Fibroblast of skin of right biceps (primary cell): ENCODE measurements at places on chromosomes 5 and 9.

- peak; percentile 29 for DNase-seq
Measured at GRCh38 chr9:19232823-19233194, 2.3 kb downstream of the DENND4C start.

DNA sequence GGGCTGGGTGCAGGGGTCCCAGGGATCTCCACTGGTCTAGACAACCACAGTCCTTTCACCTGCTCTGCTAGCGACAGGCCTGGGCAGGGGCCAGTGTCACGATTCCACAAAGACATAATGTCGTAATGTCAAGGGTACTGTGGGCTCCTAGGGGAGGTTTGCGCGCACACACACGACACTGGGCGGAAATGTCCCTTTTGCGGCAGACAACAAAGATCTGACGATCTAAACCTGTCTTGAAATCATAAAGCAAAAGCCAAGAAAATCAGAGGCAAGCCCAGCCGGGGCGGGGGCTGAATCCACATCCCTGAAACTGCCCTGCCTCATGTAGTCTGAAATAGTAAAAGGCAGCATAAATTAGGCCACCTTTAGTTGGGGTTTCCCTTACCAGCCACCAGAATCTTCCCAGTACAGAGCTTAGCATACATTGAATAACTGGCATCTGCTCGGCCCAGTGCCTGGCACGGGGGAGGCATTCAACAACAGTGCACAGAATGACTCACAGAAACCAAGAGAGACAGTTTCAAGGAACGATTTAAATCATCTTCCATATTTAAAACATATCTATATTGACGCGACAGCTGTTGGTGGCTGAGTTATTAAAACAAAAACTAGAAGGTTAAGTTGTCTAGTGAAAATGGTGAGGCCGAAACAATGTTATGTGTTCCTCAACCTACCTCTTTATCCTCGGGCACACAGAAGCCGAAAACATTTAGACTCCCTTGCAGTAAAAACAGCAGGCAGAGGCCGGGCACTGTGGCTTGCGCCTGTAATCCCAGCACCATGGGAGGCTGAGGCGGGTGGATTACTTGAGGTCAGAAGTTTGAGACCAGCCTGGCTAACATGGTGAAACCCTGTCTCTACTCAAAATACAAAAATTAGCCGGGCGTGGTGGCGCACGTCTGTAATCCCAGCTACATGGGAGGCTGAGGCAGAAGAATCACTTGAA lies 151.0 kb downstream of the MYO10 start:
- no peak for DNase-seq

GRCh38 chr5:97501965-97502305 lies 318.9 kb upstream of the RIOK2 start:
- DNase-seq, result peak; percentile 29

DNA sequence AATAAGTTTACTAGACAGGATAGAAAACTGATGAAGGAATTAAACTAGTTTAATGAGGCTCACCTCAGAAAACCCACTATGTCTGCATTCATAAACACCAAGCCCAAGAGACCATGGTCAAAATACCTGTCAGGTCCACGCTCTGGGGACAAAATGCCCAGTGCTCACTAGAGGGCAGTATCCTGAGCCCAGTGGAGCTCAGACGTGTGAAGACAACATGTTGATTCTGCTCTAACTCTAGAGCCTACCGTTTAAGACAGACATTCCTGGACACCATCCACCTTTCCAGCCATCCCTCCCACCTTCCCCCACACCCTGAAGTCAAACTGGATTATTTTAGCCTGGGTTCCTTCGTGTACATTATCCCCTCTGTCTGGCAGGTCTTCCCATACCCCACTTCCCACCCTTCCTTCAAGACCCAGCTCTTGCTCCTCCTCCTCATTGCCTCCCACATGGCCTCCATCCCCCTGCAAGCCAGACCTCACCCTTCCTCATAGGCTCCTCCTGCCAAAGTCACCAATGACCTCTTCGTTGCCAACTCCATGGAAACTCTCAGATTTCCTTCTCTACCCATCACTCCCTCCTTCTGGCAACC lies 142.3 kb upstream of the FSTL4 start:
- DNase-seq, result peak; percentile 3

DNA sequence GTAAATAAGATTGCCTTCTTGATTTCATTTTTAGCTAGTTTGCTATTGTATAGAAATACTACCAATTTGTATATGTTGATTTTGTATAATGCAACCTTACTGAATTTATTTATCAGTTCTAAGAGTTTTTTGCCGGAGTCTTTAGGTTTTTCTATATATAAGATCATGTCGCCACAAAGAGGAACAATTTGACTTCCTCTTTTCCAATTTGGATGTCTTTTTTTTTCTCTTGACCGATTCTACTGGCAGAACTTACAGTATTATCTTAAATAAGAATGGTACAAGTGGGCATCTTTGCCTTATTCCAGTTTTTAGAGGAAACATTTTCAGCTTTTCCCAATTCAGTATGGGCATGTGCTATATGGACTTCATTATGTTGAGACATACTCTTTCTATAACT lies 624.7 kb upstream of the ACO1 start:
- no peak for DNase-seq

- peak; percentile 27 for DNase-seq
Measured at GRCh38 chr5:58012102-58012501, 447.8 kb downstream of the PLK2 start.

- DNase-seq, result peak; percentile 39
Measured at GRCh38 chr9:130869250-130869649, 27.4 kb downstream of the QRFP start.

DNA sequence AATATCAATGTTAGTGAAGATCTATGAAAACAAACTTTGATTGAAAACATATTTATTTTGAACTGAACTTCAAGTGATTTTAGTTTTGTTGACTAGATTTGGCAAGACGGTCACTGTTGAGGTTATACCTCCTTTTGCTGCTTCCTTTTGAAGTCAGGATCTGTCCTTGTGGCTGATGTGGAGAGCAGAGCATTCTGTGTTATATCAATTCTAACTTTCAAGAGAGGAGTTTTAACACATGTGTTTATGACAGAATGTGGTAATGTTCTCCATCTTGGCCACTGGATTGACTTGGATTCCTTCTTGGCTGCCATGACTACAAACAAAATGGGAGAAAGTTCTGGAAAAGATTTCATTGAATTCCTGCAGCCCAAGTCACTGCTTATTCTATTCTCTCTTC lies 104.0 kb upstream of the ACTBL2 start:
- DNase-seq, result no peak

DNA sequence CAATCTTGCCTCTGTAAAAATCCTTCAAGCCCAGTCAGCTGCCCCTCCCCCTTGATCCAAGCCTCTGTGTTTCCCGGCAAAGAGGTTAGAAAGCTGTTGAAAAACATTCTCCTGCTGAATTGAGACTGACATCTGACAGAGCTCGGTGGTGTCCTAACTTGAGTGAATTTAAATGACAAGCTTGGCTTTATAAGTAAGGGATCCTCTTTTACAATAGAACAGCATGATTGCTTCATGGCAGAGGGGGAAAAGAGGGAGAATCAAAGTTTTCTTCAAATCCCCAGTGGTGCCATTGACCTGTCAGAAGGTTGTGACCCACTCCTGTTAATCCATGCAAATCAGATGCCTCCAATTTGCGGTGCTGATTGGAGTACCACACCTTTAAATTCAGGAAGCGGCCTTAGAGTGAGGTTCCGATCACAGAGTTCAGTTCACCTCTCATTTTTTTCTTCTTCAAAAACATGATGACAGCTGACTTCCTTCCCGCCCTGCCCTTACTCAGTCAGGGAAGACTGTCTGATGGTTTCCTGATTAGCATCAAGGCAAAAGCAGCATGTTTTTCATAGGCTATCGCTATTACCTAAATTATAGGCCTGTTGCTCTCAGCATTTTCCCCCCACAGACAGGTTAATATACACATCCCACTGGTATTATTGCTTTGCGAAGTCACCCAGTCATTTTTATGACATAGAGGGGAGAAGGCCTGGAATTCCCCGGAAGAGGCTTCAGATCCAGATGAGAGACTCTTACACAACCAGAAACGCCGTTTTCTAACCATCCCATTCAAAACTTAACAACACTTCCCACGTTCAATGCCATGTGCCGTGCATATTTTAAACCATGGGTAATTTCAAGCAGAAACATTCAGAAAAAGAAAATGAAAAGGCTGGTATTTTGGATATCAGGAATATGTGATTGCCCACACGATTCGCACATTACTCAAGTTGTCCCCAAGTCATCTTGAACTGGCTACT lies 141.4 kb downstream of the EBF1 start:
- DNase-seq, result peak; percentile 37

DNA sequence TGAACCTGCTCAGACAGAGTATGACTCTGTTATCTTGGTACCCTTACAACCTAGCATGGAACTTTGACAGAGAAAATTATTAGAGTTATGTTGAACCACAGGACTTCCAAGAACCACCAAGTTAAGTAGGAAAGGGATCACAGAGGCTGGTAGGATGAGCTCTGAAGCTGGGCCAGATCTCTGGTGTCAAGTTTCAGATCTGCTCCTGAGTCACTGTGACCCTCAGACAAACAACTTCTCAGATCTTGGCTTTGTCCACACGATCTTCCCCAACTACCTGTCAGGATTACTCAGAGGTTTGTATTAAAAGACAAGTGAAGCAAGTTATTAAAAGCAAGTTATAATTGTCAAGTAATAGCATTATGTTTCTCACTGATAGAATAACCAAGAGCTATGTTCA lies 189.0 kb downstream of the SEC61B start:
- peak; percentile 54 for DNase-seq

GRCh38 chr9:114348906-114349482 lies 19.3 kb downstream of the ORM2 start:
- peak; percentile 99 for DNase-seq

GRCh38 chr5:9118852-9119251 lies 427.0 kb downstream of the SEMA5A start:
- no peak for DNase-seq

DNA sequence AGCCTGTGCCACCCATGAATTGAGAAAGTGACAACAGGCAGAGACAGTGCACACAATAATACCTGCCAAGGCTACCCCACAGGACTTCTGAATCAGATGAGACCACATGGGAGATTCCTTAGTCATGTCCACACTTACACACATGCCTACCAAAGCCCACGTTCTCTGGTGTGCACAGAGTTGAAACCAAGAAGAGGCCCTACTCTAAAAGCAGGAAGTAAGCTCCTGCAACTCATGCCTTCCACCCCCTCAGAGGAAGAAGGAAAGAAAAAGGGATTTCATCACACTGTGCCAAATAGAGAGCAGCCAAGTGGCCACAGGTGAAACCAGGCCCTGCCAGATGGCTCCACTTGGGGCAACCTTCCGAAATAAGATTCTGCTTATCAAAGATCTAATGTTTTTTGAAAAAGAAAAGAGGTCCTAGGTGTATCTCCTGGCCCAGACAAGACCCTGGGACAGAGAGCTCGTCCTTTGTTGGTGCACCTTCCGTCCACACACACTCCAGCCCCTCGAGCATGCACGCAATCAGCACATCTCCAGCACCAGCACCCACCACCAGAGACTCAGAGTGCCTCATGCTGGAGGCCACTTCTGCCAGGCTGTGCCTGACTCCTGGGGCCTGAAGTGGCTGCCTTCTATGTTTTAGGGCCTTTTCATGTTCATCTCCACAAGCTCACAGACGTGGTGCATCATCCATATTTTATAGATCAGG lies 114.6 kb upstream of the SPOCK1 start:
- peak; percentile 32 for DNase-seq

- no peak for DNase-seq
Measured at GRCh38 chr9:112130997-112131396, 44.1 kb downstream of the SUSD1 start.

DNA sequence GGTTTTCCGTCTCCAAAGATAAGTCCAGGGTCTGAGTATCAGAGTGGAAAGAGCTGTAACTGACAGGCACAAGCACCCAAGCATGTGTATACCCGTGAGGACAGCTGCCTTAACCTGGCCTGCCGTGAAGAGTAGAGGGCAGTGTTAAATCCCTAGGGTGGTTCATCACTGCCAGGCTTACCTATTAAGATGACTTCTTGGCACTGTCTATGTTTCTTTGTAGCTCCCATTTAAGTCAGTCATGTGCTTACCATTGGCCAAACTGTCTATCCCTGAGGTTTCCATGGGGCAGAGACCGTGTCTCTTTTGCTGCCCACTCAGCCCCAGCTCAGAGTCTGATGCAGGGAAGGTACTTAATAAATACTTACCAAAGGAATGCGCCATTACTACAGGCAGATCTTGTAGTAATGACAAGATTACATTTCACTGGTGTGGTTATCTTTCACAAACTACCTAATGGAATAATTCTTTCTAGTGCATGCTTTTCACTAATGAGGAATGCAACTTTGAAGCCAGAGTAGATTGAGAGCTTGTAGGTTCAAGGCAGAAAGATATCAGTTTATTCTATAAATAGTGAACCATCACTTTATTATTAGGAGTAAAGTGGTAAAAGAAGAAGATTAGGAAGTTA lies 64.2 kb downstream of the SNX24 start:
- no peak for DNase-seq

GRCh38 chr5:149420545-149421371 lies 41.7 kb upstream of the IL17B start:
- peak; percentile 40 for DNase-seq

DNA sequence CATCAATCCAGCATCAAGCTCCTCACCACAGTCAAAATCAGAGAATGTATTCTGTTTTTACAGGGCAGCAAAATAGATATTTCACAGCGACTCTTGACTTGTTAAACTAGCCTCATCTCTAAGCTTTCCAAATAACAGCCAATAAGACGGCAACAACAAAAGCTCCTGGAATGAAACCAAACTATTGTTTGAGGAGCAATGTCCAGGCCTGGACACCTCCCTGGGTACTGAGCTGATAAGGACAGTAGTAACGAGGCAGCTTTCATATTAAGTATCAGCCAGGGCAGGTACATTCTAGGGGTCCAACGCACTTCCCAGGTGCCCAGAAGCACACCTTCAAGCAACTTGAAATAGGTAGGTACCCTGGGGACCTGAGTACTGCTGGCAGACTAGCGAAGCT lies 260.3 kb downstream of the ENC1 start:
- no peak for DNase-seq

DNA sequence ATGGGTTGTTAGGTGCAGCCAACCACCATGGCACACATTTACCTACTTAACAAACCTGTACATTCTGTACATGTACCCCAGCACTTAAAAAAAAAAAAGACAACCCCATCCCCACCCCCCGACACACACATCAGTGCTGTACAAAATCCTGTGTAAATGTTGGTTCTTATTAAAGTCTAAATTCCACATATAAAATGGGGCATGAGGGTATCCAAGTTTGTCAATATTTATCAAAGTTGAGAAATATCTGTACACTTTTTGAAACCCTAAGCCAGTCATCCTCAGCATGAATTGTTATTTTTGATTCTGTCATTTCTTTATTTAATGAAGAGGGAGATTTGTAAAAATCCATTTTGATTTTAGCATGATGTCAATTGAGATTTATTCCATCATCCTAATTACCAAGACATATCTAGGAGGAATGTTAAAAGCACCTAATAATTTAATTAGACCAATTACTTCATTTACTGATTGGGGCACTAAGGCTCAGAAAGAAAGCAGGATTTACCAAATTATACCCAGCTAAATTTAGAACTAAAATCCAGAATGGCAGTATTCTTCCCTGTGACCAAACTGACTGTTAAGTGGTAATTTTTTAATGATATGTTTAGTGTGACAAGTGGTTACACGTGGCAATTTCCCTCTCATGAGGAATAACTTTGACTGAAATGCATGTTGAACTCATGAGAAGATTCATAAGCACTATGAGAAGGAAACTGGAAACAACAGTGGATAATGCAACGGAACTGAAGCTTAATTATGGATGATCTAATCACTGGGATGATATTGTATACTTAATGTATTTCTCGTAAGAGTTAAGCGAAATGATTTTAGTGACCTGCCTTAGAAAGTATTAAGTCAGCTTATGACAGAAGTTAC lies 195.9 kb downstream of the SGCD start:
- DNase-seq, result no peak
